Activated CD8-positive, alpha-beta T cell treated with anti-CD3 and anti-CD28 coated beads, Interleukin-2, amount 10 ng/mL, durations not matched to agents 7 days and 5 days (primary cell): ENCODE measurements at places on chromosomes 13 and 19. TPM values are rescaled to one million over a fixed set of nuclear protein-coding genes. Genes with fewer than 3 reads are reported as not detected.

Gene ADPRHL1
- 0.73 TPM for total RNA-seq

Gene FZR1
- 81.6 TPM for total RNA-seq

Gene ZNF99
- total RNA-seq = not detected

Gene SYT5
- total RNA-seq = 1.3 TPM

Gene ZNF460
- total RNA-seq = 46.6 TPM

Gene PTGIR
- 8.8 TPM for total RNA-seq

Gene UTP14C
- total RNA-seq = 8.5 TPM

Gene KLF16
- total RNA-seq = 26.5 TPM

Gene ZNF536
- total RNA-seq = not detected

Gene ZNF66
- total RNA-seq = 18.5 TPM

Gene CCL25
- total RNA-seq = 10.0 TPM

Gene MAG
- total RNA-seq = not detected

Gene ATP7B
- total RNA-seq = 0.37 TPM

Gene TMEM86B
- total RNA-seq = 11.0 TPM

Gene MED16
- 55.9 TPM for total RNA-seq

Gene TEX26
- total RNA-seq = not detected

Gene ZNF888
- total RNA-seq = 8.1 TPM

Gene CACNA1A
- total RNA-seq = 0.63 TPM

Gene KLK15
- total RNA-seq = not detected

Gene SIGLEC8
- total RNA-seq = not detected

Gene KCNRG
- total RNA-seq = 0.82 TPM
